T47D (cell line): ENCODE measurements at places on chromosomes 3 and 15.

- DNase-seq = no peak
Observed at GRCh38 chr3:58005669-58006068, 2.6 kb upstream of the FLNB start.

GRCh38 chr3:39275052-39275451 is 4.8 kb downstream of the CX3CR1 start:
- no peak for DNase-seq

DNA sequence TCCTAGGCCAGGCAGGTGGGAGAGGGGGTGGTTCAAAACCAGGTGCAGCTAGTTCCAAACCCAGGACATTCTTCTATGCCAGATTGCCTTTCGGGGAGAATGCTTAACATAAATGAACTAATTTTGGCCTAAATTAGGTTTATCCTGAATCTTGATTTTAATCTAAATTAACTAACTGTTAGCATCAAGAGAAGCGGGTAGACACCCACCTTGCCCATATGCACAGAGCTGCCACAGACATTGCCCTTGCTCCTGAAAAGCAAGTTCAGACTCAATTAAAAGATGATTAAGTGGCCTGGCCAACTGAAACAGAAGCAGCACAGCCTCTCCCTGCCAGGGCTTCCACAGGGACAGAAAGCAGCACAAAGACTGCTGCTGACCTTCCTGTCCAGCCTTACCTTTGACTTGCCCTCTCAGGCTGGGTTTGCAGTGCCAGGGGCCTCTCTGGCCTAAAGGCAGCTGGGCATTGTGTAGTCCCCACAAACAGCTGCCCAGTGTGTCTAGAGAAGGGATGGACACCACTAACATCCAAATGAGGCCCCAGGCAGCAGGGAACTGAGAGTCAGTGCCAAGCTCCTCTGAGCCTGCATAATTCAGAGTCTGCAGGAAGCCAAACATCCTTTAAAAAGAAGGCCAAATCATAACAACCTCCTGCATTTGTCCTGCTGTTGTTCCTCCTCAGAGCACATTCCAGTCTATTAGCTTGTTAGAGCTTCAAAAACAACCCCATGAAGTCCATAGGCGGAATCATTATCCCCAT is 15.4 kb upstream of the OXTR start:
- DNase-seq = no peak

DNA sequence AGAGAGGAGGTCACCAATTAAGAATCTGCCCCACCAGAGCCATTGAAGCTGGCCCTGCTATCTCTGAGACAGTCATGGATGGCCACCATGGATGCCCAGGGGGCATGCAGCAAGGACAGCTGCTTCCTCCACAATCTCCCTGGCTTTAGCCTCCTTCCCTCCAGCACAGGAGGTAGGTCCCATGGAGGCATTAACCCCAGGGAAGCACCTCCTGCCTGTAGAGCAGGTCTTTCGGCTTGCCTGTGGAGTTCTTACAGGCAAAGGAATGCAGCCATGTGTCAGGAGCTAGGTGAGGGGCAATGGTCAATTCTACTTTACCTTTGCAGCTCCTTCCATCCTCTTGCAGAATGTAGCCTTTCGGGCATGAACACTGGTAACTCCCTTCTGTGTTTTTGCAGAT is 93.8 kb downstream of the DUT start:
- peak; percentile 50 for DNase-seq

DNA sequence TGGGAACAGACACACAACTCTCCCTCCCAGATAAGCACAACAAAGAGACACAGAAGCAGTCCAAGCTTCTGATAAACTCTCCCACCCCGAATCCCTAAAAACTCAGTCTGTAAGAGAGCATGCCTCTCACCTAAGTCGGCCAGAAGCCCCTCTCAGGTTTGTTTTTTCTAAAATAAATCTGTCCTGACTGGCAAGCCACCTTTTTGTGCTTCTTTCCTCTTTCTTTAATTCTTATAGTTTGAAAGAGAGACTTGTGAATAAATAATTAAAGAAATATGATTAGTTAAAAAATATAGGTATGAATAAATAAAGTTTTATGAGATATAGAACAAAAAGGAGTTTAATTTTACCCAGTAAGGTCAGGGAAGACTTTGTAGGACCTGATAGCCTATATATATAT is 329.0 kb upstream of the SLCO3A1 start:
- no peak for DNase-seq

DNA sequence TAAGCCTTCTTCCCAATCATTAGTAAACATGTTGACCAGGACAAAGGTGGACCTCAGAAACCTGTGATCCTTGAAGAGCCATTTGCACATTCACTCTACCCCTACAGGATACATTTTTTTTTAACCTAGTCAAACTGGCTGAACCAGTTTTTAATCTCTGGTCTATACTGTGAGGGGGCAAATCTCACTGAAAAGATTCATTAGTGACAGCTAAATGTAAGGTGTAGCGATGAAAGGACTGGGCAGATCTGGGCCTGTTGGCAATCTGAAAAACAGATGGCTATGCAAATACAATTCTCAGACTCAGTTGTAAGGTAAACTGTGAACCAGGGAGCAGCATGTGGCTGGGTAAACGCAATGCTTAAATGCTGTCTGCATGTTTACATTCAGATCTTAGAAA is 75.6 kb upstream of the SNTN start:
- peak; percentile 1 for DNase-seq

DNA sequence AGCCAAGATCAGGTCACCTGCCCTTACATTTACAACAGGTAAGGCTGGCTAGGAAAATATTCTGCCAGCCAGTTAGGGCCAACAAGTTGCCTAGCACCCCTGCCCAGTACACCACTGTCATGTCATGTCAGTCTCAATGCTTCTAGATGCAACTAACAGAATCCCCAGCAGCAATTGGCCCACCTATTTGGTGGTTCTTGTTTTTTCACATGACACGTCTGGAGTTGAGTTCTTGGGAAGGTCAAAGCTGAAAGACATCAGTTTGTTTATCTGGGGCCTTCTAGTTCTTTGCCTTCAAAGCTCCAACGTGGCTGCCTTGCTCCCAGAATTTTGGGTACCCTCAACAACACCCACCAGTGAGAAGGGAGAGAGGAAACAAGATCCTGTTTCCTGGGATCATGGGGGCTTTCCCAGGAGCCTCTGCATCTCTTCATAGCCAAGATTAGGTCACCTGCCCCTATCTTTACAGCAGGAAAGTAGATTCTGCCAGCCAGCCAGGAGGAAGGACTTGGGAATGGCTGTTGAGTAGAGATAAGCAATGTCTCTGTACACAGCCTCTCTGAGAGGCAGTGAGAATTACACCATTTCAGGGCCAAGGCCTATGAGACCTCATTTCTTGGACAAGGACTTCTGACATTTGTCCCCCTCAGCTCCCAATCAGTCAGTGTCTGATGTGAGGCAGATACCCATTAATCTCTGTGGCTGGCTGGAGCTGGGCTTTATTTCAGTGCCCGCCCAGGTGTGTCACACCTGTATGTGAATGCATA is 8.6 kb downstream of the GPX1 start:
- no peak for DNase-seq

GRCh38 chr3:176840641-176841286 is 356.5 kb downstream of the TBL1XR1 start:
- DNase-seq = no peak

DNA sequence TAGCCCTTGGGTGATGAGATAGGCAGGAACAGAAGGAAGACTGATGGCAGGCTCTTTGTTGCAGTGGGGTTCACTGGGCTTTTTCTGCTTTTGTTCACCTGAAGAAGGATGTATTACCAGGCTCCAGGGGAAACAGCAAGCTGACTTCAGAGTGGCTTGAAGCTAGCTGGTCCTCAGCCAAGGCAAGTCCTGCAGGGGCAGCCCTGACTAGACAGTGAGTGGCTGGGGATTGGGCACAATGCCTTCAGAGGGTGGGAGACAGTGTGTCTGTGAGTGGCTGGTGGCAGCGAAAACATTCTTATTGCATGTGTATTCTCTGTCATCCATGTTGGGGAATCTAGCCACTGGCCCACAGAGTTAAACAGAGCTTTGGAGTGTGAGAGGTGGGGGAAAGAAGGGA is 2.3 kb upstream of the TEX264 start:
- no peak for DNase-seq

GRCh38 chr3:37709946-37710640 is 151.6 kb upstream of the CTDSPL start:
- DNase-seq = no peak
